Motor neuron (in vitro differentiated cells): ENCODE measurements at places on chromosomes 11 and 22.
A peak's percentile ranks its signal among the peaks of the same experiment; 100 is the strongest.

DNA sequence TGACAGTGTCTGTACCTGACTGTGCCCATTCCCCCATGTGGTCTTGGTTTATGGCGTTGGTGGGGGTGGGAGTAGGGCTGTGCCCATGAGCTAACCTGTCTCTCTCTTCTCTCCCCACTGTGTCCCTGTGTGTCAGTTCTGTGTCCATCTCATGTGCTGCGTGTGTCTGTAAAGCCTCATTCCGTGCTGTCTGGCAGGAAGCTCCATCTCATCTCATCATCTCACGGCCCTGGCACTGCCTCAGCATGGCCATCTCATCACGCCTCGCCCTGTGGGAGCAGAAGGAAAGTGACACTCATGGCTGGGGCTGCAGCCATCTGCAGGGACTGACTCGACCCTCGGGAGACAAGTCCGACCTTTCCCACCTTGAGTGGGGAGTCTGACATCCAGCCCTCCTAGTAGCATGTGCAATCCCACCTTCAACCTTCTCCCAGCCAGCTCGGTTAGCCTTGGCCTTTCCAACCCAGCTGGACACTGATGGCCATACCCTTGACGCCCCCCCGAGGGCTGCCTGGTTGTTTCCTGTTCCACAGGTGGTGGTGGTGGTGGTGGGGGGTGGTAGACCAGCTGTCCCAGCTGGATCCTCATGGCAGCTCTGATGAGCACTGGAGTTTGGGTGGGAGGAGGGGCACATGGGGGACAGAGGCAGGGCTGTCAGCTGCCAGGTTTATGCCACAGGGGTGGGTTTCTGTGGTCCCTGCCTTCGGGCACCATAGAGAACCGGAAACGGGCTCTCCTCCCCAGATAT lies 19.0 kb downstream of the MYO18B start:
- ATAC-seq, result no peak

DNA sequence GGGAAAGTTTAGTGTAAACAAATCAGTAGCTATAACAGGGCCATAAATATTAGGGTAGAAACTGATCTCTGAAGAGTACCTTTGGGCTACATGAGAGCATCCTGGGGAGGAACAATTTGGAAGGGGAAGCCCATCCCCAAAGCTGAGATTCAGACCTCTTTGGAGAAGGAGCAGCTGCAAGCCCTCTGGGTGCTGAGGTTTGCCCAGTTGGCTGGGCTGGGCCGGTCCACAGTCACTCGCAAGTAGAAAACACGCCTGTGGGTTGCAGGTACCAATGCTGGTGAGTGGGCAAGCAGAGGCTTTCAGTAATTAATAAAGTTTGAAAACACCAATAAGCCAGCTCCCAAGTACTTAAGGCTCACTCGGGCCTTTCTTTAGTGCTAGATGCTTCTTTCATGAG lies 124.5 kb downstream of the ARHGAP8 start:
- no peak for ATAC-seq

DNA sequence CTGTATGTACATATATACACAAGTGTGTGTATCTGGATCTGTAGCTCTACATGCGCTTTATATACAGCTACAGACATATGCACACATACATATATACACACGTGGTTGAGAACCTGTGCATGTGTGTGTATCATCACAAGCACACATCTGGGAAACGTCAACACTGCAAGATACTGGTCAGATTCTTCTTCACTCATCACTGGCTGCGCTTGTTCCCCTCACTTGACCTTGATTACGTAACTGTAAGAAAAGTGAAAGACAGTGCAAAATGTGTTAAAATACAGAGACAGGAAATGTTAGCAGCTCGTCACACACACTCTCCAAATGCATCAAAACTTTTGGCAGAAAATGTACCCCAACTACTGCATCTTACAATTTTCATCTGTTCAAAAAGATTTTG lies 51.9 kb upstream of the MN1 start:
- no peak for ATAC-seq

GRCh38 chr11:21631991-21632390 lies 560.9 kb upstream of the ANO5 start:
- no peak for ATAC-seq

- peak; percentile 9 for ATAC-seq
These were observed 8.3 kb downstream of the ATP5MGL start for GRCh38 chr22:42632096-42632495.

DNA sequence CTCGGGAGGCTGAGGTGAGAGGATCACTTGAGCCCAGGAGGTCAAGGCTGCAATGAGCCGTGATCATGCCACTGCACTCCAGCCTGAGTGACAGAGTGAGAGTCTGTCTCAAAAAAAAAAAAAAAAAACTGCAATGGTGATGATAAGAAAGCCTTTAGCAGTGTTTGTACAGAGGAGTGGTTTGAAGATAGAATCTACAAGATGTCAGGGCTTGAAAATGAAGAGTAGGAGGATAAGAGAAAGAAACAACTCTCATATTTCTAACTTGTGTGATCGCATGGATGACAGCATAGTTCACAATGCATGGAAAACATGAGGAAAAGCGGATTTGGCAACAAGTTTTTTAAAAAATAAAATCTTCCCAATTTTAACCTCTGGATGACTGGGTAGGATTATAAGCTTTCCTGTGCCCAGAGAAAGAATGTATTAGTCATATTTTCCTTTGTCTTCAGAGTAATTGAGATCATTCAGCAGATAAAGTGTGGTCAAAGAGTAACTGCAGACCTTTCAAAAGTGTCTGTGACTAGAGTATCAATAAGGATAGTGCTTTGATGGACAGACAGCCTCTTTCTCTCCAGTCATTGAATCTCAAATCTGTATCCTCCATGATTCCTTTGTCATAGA lies 328.1 kb downstream of the CASP12 start:
- no peak for ATAC-seq

GRCh38 chr11:126345283-126345682 lies 10.2 kb upstream of the ST3GAL4 start:
- no peak for ATAC-seq

DNA sequence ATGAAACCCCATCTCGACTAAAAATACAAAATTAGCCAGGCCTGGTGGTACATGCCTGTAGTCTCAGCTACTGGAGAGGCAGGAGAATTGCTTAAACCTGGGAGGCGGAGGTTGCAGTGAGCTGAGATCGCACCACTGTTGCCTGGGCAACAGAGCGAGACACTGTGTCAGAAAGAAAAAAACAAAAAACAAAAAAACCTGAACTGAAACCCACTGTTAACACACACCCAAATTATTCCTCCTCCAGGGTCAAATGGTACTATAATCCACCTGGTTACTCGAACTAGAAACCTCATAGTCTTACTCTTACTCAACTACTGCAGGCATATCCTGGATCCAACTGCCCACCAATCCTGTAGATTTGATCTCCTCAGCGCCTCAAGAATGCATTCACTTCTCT lies 35.5 kb downstream of the USP28 start:
- no peak for ATAC-seq

DNA sequence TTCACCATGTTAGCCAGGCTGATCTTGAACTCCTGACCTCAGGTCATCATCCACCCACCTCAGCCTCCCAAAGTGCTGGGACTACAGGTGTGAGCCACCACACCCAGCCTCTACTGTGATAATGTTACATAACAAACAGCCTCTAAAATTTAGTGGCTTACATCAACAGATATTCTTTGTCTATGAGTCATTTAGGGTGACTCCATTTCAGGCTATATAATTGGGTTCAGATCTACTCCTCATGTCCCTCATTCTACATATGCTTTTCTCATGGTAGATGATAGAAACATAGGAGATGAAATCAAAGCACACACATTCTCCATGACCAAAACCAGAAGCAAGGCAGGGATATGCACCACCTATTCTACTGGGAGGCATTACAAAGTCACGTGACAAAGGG lies 72.7 kb downstream of the SIK2 start:
- no peak for ATAC-seq

GRCh38 chr11:106794058-106794457 lies 224.2 kb downstream of the GUCY1A2 start:
- no peak for ATAC-seq

- peak; percentile 100 for ATAC-seq
These were observed 15.3 kb upstream of the CTR9 start for GRCh38 chr11:10735481-10736475.

GRCh38 chr11:102254047-102254446 lies 63.2 kb upstream of the BIRC3 start:
- ATAC-seq, result no peak

DNA sequence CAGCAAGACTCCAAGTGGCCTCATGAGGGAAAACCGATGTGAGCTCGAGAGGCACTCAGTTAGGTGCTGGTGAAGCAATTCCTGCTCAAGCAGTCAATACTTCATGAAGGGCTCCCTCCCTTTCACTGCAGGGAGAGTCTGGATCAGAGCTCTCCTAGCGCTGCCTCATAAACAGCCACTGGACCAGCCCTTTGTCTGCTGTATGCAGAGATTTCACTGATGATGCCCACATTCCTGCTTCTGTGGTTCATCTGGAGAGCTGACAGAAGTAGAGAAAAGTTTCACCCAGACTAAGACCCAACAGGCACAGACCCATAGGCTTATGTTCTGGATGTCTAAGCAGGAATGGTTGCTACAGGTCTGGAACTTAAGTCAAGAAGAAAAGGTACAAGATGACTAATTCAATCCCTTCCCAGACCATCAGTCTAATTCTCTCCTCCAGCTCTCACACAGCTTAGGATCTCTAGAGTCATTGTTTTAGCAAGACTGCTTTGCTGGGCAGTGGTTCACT lies 4.0 kb downstream of the UCP2 start:
- ATAC-seq, result no peak

DNA sequence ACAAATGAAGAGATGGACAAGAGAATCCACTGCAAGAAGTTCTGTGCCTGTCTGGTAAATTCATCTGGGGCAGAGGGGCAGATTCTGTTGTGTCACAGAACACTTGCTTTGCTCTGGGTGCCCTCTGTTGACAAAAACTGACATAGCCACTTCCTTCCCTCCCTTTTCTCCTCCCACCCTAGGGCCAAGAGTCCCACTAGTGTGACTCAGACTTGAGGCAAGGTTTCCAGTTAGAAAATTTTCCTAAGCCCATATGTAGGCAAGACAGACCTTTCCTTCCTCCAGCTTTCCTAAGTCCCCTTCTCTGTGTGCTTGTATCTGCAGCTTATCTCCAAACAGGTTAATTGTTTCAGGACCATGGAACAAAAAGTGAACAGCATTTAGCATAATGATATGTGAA lies 106.8 kb downstream of the RBFOX2 start:
- peak; percentile 94 for ATAC-seq

GRCh38 chr11:64750361-64751054 lies 6.6 kb upstream of the RASGRP2 start:
- ATAC-seq, result no peak

GRCh38 chr11:68008381-68009337 lies 1.5 kb upstream of the ALDH3B1 start:
- no peak for ATAC-seq

DNA sequence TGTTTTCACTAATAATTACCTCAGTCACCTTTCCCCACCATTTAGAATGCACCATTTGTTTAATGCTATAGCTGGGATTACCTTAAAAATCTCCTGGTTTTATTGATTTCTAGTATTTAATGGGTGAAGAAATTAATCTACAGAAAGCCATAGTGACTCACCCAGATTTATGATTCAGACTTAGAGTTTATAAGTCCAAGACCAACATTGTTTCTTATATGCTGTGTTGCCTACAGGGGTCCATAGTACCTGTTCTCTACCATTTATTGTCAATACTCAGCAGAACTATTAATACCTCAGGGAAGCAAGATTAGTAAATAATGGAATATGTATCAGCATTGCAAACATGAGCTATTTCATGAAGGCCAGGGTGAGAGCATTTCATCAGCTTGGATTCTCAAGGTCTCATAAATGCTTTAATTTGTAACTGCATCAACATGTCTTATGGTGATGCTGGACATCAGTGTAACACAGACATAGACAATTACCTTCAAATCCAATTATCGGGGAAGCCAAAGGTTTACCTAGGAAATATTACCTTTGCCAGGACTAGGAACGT lies 8.0 kb upstream of the MS4A7 start:
- ATAC-seq, result peak; percentile 11

DNA sequence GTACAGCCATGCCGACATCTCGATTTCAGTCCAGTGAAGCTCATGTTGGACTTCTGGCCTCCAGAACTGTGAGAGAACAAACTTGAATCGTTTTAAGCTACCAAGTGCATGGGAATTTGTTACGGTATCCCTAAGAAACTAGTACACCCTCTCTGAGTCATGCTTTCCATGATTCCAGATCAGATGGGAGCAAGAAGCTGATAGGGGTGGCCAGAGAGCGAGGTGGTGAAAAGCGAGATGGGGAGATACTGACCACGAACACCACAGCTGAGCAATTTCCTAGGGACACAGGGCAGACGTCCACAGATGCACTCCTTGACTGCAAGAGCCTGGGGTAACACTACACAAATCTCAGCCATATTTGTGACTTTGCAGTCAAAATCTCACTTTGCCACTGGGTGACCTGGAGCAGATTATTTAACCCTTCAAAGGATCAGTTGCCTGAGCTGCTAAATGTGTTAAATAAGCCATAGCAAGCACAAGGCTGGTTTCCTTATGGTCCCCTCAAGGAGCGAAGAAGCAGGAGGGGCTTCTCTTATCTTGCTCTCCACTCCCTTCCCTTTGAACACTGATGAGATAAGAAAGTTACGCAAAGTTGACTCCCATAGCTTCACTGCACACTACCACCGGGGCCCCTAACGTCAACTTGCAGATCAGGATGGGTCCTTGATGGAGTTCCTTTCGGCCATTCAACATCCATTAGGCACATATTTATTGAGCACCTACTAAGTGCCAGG lies 22.6 kb upstream of the RCN1 start:
- no peak for ATAC-seq

DNA sequence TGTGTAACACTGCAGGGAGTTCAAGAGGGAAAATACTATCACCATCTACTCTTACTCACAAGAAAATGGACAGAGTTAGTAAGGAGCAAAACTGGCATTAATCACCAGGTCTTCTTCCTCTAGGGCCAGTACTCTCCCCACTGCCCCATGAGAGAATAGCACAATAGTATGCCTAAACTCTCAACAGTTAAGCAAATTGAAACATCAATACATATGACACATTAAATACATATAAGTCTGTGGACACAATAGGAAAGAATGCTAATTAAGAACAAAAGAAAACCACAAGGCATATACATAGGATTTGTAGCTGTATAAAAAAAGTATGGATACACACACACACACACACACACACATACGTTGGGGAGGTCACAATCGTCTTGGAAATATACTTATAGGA lies 197.9 kb upstream of the BDNF start:
- no peak for ATAC-seq

DNA sequence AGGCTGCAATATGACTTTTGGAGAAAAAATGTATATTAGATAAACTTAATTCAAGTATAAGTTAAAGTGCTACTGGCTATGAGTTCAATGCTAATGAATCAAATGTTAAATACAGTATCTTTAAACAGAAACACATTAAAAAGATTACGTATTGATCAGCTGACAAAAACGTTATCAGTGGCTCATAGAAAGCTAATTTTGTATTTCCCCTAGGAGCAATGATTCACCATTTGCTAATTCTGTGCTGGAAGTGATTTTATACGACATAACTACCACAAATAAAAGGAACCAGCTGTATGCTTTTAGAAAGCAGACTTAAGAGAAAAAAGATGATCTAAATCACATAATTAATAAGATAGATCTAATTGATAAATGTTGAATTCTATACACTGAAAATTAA lies 43.6 kb downstream of the MRE11 start:
- ATAC-seq, result peak; percentile 43
